ENCODE measurements at places on chromosomes 12 and 14.

GRCh38 chr12:44193281-44193680, 357.4 kb downstream of the TMEM117 start:
- DNase-seq, result no peak

DNA sequence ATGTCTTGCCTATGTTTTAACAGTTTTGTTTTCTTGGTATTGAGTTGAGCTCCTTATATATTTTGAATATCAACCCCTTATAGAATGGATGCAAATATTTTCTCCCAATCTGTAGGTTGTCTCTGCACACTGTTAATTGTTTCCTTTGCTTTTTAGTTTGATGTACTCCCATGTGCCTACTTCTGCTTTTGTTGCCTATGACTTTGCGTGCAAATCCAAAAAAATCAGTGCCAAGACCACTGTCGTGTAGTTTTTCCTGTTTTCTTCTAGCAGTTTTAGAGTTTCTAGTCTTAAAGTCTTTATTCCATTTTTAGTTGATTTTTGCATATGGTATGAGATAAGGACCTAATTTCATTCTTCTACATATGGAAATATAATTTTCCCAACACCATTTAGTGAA, 28.8 kb downstream of the SENP1 start:
- no peak for DNase-seq

- no peak for DNase-seq
These were observed 89.5 kb downstream of the GRIN2B start for GRCh38 chr12:13891902-13892301.

- DNase-seq, result no peak
These were observed 36.2 kb downstream of the TMEM120B start for GRCh38 chr12:121748571-121749265.

GRCh38 chr12:115426732-115427131, 742.8 kb upstream of the TBX3 start:
- DNase-seq, result no peak

DNA sequence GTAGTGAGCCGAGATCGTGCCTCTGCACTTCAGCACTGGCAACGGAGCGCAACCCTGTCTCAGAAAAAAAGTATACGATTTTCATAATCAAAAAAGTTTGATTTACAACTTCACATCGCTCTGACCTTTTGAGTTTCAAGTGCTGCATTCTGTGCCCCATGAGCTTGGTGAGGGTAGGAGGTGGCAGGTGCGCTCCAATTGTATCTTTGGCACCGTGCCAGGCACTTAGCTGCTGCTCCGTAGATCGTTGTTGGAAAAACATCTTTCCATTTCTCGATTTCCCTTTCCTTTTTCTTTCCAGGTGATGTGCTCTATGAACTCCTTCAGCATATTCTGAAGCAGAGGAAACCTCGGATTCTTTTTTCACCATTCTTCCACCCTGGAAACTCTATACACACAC, 203.7 kb downstream of the ETV6 start:
- no peak for DNase-seq

DNA sequence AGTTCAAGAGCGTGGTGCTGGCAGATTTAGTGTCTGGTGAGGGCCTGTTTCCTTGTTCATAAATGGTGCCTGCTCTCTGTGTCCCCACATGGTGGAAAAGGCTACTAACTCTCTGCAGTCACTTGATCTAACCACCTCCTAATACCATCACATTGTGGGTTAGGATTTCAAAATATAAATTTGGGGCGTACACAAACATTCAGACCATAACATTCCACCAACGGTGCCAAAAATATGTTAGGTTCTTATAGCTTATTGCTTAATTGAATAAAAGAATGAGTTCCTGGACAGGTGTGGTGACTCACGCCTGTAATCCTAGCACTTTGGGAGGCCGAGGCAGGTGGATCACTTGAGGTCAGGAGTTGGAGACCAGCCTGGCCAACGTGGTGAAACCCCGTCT, 3.4 kb upstream of the DYRK2 start:
- DNase-seq, result no peak

DNA sequence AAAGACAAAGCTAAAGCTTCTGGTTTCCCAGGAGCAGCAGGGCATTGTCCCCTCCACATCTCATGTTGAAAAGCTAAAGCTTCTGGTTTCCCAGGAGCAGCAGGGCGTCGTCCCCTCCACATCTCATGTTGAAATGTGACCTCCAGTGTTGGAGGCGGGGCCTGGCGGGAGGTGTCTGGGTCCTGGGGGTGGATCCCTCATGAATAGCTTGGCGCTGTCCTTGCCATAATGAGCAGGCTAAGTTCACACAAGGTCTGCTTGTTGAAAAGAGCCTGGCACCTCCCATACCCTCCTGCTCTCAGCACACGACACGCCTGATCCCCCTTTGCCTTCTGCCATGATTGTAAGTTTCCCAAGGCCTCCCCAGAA, 123.7 kb downstream of the PIWIL1 start:
- no peak for DNase-seq

DNA sequence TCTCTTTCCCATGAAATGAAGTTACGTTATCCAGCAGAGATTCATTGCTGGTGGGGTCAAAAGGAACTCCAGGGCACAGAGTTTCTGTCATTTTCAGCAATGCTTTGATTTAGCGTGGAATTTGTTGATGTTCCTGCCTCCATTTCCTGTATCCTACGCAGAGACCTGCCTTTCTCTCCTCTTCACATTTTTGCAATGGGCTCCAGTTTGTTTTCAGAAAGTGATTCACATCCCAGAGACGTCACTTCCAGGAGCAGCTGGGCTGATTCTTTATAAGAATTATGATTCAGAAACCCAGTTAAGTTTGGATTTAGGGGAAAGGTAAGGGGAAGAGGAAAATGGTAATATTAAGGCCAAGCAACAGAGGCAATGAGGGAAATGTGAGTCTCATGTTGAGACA, 11.6 kb downstream of the RNASE10 start:
- DNase-seq, result no peak

DNA sequence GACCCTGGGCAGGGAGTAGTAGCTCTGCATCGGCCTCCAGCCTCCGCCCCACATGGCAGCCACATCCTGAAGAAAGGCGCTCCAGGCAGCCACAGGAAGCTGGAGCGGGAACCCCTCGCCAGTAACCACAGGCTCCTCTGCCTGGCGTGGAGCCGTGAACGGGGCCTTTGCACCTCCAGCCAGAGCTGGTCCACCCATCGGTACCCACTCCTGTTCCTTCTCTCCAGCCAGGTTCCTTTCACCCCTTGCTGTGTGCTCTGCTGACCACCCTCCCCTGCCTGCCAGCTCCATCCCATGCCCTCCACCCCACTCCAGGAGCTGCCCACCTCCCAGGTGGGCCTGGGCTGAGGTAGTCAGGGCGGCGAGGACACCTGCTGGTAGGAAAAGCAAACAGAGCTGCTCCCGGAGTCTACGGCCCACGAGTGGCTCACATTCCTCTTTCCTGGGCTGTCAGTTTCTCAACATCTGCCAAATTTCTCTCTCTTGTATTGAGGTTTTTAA, 2.7 kb downstream of the TGFB3 start:
- DNase-seq, result no peak

- no peak for DNase-seq
These were observed 113.5 kb upstream of the VRK1 start for GRCh38 chr14:96683562-96684289.

GRCh38 chr14:100740929-100741328, 14.2 kb downstream of the DLK1 start:
- no peak for DNase-seq

GRCh38 chr12:1766110-1766509, 54.3 kb upstream of the LRTM2 start:
- no peak for DNase-seq

- DNase-seq, result no peak
These were observed 1.4 kb downstream of the JPH4 start for GRCh38 chr14:23577004-23577681.

GRCh38 chr14:76203086-76204001, 51.6 kb downstream of the GPATCH2L start:
- peak; percentile 5 for DNase-seq

- DNase-seq, result no peak
These were observed 13.6 kb upstream of the TPCN1 start for GRCh38 chr12:113207613-113208040.

- no peak for DNase-seq
These were observed 423.8 kb downstream of the NRXN3 start for GRCh38 chr14:78593949-78594348.

GRCh38 chr12:91991399-91992187, 154.1 kb downstream of the BTG1 start:
- no peak for DNase-seq

DNA sequence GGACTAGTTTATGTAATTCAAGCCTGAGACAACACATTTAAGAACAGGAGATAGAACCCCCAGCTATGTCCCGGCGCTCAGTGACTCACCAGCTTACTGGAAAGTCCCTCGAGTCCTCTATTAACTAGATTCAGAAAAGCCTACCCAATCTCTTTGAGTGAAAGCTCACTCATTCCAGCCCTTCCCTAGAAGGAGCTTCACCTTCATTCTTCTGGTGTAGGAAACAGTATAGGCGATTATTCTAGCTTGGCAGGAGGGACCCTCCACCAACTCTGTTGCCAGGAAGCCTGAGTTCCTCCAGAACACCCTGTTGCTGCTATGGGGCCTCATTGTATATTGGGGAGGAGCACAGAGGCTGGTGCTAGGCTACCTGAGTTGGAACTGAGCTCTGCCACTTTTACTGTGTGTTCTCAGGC, 57.2 kb upstream of the AEBP2 start:
- no peak for DNase-seq

DNA sequence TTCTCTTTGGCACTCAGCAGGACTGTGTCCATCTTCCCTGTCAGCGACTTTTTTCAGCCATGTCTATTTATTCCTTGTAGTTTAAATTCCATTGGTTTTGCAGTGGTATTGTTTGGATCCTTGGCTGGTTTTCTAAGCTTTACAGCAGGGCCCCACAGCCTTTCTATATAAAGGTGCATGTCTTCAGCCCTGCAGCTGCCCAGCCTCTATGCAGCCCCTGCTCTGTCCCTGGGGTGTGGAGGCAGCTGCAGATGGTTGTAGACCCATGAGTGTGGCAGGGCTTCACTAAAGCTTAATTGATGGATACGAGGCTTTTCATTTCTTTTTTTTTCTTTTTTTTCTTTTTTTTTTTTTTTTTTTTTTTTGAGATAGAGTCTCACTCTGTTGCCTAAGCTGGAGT, 29.7 kb downstream of the SFSWAP start:
- no peak for DNase-seq

DNA sequence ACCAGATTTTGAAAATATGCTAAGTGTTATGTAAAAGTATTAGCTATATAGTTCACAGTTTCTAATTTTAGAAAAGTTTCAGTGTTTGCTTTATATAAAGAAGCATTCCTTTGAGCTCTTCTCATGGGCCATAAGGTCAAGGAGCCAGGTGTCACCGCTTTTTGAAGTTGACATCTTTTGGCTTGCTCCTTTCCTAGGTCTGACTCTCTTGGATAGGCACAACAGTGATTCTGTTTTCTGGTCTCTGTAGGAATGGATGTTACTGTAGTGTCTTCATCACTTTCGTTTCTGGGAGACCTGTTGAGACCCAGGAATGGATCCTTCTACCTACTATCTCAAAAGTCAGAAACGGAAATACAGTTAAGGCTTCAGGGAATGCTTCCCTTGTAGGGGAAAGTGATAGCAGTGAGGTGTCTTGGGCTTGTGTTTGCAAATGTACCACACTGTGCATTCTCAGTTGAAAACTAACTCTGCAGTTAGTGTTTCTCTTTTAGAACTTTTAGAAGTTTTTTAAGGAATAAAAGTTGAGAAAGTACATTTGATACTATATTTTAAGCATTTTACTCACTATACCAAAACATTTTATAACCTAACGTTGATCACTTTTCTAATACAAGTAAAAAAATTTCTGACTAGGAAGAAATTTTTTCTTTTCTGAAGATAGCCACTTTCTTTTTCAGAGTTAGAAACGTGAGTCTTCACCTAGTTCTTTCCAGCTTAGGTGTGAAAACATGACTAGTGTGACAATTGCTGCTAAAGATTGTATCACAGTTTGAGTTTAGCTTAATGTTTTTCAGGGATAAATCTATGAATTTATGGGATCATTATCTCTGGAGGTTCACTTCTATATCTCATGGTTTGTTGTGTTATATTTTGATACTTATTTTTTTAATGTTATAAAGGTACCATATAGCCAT, 20.8 kb downstream of the VRK1 start:
- DNase-seq, result no peak

DNA sequence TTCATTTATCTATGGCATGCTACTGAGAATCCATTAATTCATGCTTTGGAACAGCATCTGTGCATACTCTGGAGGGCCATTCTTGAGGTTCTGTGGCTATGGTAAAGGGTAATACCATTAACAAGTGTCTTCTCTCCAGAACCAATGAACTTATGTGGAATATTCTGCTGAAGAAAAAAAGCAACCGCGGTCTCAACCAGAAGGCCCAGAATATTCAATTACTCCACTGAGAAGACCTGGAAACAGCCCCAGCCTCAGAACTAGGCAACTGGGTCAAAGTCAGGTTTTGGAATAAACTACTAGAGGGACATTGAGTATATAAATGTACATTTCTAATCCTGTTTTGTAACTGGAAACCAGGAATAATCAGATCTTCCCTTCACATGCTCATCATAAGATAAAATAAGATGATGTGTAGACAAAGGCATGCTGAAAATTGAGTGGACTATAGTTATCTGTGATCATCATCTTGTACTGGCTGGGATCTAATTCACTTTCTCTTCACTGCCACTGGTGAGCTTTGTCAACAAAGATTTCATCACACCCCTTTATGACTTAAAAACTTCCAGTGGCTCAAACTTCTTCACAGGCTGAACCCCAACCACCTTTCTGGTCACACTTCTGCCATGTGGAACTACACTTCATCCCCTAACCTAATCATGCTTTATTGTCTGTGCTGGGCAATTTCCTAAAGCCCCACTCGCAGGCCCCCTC, 6.0 kb downstream of the SPTB start:
- no peak for DNase-seq

- DNase-seq, result no peak
These were observed 199.4 kb upstream of the LRIG3 start for GRCh38 chr12:59119676-59120075.

- DNase-seq, result no peak
These were observed 288.7 kb upstream of the FLRT2 start for GRCh38 chr14:85241022-85241855.

DNA sequence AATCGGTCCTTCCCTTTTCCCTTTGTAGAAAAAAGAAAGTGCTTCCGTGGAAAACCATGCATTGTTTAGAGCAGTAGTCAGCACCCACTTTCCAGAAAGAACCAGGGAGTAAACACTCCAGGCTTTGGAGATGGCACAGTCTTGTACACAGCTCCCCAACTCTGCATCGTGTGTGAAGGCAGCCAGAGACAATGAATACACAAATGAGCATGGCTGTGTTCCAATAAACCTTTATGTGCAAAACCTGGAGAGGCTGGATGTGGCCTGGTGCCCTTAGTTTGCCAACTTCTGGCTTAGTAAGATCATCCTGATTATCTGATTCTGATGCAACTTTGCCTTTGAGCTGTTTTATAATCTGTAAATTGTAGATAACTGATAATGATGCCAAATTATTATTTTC, 463.4 kb upstream of the TMEM132C start:
- DNase-seq, result no peak

DNA sequence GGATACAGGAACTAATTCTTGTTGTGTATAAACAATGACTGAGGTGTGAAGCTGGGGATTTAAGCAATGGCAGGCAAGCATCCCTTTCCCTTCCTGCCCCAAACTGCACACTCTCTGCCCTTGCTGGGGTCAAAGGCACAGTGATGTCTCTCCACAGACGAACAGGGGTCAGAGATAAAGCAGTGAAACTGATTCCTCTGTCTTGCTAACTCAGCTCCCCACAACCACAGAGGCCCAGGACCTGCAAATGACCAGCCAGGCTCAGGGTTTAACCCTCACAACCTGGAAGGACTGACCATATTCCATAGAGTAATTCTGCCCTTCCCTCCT, 67.2 kb downstream of the CCDC88C start:
- no peak for DNase-seq

- DNase-seq, result no peak
These were observed 7.5 kb downstream of the PTPN6 start for GRCh38 chr12:6958609-6959057.

GRCh38 chr14:22268875-22269274, 320.1 kb downstream of the DAD1 start:
- no peak for DNase-seq

All from CD4-positive, alpha-beta T cell treated with Interferon gamma for 1 hour (primary cell).